ENCODE measurements at places on chromosomes 3 and 15.

DNA sequence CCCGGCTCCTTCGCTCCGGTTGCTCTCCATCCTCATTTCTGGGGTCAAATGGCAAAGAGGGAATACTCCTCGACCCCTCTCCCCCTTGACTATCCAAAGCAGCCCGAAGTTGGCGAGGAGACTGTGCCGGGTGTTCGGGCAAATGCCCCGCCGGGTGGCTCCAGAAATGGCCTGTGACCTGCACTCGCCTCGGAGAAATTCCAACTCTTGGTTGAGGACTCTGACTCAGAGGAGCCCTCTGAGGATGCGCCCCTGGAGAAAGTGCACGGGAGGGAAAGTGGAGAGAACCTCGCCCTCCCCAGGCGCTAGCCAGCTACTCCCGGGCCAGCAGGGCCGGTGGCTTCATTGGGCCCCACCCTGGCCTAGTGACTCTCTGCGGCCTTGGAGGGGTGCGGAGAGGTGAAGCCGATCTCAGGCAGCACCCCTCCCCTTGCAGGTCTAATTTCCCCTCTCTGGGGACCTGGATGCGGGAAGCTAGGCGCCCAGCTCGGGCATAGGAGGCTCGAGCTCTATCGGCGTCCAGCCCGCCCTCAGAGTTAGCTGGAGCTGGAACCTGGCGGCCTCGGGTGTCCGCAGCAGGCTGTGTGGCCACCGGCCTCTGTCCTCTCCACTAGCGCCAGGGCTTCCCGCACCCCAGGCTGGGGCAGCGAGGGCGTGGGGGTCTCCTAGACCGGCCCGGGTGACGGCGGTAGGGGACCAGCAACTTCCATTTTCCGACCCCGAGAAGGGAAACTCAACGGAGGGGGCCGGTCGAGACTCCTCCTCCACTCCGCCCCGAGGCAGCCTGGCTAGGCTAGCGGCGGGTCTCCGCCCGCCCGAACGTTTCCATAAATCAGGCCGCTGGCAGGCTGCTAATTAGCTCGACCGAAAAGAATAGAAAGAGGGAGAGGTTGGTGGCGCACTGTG is 29.4 kb downstream of the NR2F2 start:
- DNase-seq = no peak

DNA sequence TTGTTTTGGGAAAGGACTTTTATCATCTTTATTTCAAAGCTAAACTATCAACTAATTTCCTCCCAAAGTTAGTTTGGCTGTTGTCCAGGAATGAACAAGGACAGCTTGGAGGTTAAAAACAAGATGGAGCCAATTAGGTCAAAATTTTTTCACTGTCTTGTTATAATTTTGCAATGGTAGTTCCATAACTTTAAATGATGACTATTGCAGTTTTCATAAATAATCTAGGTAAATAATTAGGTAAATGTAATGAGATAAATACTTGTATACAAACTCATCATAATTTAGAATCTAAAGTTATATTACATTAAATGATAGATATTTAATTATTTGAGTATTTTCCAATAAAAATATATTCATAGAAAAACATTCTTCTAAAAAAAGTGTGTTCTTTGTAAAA is 68.3 kb upstream of the DAZL start:
- DNase-seq = peak; percentile 11

DNA sequence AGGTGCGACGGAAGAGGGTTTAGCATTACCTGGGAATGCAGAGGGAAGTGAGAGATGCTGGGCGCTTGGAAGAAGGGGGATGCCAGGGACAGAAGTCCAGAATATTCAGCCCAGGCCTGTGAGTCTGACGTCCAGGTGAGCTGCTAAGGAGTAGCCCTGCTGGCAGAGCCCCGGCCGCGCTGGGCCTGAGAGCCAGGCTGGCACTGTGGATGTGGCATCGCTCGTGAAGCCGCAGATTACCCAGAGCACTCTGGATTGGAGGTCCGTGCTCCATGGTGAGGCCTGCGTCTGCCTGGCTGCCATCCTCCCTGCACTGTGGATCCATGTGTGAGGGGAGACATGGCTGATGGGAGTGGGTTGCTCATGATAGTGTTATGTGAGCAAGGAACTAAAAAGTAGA is 14.5 kb downstream of the MAN2A2 start:
- DNase-seq = no peak

DNA sequence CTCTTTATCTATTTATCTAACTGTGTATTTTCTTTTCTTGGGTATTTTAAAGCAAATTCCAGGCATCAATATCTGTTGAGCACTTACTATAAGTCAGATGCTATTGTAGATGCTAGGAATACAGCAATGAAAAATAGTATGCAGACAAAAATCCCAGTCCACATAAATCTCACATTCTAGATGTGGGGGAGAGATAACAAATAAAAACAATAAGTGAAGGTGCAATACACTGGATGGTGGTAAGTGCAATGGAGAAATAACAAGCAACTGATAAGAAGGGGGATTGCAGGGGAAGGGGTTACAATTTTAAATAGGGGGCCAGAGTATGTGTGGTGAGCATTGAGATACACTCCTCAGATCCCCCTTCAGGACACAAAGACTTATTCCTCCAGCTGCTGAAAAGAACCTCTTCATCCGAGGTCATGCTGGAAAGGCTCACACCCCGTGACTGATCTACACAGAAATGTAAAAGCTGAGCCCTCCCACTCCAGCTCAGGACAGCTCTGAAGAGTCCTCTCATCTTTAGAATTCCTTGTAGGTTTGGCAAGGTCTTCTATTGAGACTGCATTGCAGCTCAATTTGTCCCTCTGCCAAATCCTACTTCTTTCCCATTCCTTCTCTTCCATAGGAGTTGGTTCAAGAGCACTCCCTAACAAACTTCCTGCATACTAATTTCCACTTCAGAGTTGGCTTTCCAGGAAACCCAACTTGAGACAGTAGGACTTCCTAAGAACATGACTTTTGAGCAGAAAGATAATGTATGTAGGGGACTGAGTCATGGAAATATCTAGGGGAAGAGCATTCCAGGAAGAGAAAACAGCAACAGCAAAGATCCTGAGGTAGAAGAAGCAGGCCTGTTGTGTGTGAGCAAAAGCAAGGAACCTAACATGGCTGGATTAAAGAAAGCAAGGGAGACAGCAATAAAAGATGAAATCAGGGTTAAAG is 8.1 kb upstream of the SCG3 start:
- no peak for DNase-seq

- DNase-seq = no peak
These were observed 681 bp upstream of the IL17RE start for GRCh38 chr3:9901967-9902366.
